Small intestine (tissue), 16 donors: ENCODE measurements at places on chromosomes 4 and X. TPM values are rescaled to one million over a fixed set of nuclear protein-coding genes. Genes with fewer than 3 reads are reported as not detected.
A peak's percentile ranks its signal among the peaks of the same experiment; 100 is the strongest.

The NOCT gene
- polyA plus RNA-seq = 2.3 TPM

The SCRG1 gene
- 0.43 TPM for polyA plus RNA-seq

The TIGD4 gene
- 0.37 TPM for polyA plus RNA-seq

The TLR2 gene
- 4.6 TPM for polyA plus RNA-seq

The SULT1B1 gene
- 77.2 TPM for polyA plus RNA-seq

- peak overlapping the region; percentile 94 for H3K27ac ChIP-seq
- no peaks in the 10 kb centered on the region for H3K36me3 ChIP-seq
- H3K4me1 ChIP-seq = no peaks in the 10 kb centered on the region
- no peaks in the 10 kb centered on the region for H3K27me3 ChIP-seq
- DNase-seq = peak; percentile 31
- H3K4me3 ChIP-seq = no peak overlapping the region
Observed at GRCh38 chr4:37430718-37431416, 186.3 kb downstream of the NWD2 start.

GRCh38 chr4:24650849-24651640 lies 66.7 kb upstream of the DHX15 start:
- no peak for DNase-seq
- no peak overlapping the region for H3K4me3 ChIP-seq
- H3K4me1 ChIP-seq = no peaks in the 10 kb centered on the region
- no peak overlapping the region for H3K27ac ChIP-seq

- H3K27ac ChIP-seq = no peak overlapping the region
- no peaks in the 10 kb centered on the region for H3K36me3 ChIP-seq
- no peaks in the 10 kb centered on the region for H3K4me1 ChIP-seq
- no peak overlapping the region for H3K4me3 ChIP-seq
- no peaks in the 10 kb centered on the region for H3K27me3 ChIP-seq
Observed at GRCh38 chrX:94831364-94831763, 1157.4 kb downstream of the FAM133A start.

DNA sequence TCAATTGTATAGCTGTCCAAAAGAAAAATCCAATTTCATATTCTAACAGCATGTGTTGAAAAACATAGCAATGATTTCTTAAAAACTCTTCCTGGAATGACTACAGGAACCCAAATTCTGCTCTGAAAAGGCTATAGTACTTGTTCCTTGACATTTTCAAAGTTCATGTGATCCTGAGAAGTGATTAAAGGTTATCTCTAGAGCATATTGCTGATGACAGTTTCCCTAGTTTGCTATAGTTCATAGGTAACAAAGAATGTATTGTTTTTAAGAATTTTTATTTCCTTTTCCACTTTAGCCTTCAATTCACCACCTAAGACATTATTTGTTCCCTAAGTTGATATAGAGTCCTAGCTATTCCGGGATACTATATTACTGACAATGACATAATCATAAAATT lies 1614.6 kb downstream of the PCDH7 start:
- H3K27ac ChIP-seq = no peak overlapping the region
- no peak overlapping the region for H3K4me3 ChIP-seq

DNA sequence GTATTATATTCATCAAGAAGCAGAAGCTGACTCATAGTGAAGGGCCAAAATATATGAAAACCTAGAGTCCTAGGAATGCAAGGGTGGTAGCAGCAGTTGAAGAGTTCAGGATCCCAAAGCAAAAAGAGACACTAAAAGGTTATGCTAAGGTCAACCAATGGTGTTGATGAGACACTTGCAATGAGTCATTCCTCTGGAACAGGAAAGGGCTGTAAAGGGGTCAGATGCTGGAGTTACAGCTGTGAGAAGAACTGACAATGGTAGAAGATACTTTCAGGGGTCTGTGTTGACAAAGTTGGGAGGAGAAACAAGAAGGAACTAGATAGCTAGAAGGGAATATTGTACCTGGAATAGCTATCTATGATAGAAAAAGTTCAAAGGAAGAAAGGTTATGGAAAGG lies 47.5 kb downstream of the ZGRF1 start:
- no peak overlapping the region for H3K4me3 ChIP-seq
- H3K27me3 ChIP-seq = no peaks in the 10 kb centered on the region
- DNase-seq = no peak
- no peaks in the 10 kb centered on the region for H3K36me3 ChIP-seq

DNA sequence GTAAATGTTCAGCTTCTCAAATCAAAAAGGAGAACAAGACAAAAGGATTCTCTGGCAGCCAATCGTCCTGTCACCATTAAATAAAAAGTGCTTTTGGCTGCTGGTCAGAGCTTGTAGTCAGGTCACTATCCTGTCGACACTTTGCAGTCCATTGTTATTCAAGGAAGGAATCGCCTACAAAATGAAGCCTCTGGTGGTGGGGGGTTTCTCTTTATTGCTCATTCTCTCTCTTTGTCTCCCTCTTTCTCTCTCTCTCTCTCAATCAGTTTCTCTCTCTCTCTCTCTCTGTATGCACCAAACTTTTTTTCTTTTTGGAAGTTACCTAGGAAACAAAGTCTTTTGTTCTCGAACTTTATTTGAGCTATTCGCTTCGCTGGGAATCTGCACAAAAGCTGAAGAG lies 17.6 kb upstream of the SCML1 start:
- H3K4me3 ChIP-seq = no peak overlapping the region
- H3K27me3 ChIP-seq = no peaks in the 10 kb centered on the region
- no peak for DNase-seq
- no peaks in the 10 kb centered on the region for H3K36me3 ChIP-seq
- H3K27ac ChIP-seq = no peak overlapping the region
- H3K4me1 ChIP-seq = no peaks in the 10 kb centered on the region

GRCh38 chr4:1544861-1545281 lies 138.6 kb upstream of the NKX1-1 start:
- no peaks in the 10 kb centered on the region for H3K36me3 ChIP-seq
- peaks cover 2% of the 10 kb centered on the region for H3K27me3 ChIP-seq
- H3K27ac ChIP-seq = no peak overlapping the region
- H3K4me3 ChIP-seq = no peak overlapping the region
- peak; percentile 63 for DNase-seq

- peaks cover 4% of the 10 kb centered on the region for H3K4me1 ChIP-seq
- H3K27me3 ChIP-seq = no peaks in the 10 kb centered on the region
- peak; percentile 60 for DNase-seq
- H3K36me3 ChIP-seq = no peaks in the 10 kb centered on the region
Observed at GRCh38 chr4:100894339-100894870, 376.6 kb upstream of the EMCN start.

GRCh38 chr4:186166852-186167512 lies 24.4 kb upstream of the CYP4V2 start:
- no peaks in the 10 kb centered on the region for H3K27me3 ChIP-seq
- no peak for DNase-seq
- no peaks in the 10 kb centered on the region for H3K4me1 ChIP-seq
- no peaks in the 10 kb centered on the region for H3K36me3 ChIP-seq

- peak; percentile 60 for DNase-seq
- H3K27ac ChIP-seq = no peak overlapping the region
- no peaks in the 10 kb centered on the region for H3K27me3 ChIP-seq
- H3K4me3 ChIP-seq = no peak overlapping the region
Observed at GRCh38 chrX:53481816-53482465, 47.8 kb upstream of the HSD17B10 start.

- no peaks in the 10 kb centered on the region for H3K27me3 ChIP-seq
- no peaks in the 10 kb centered on the region for H3K4me1 ChIP-seq
- no peak overlapping the region for H3K4me3 ChIP-seq
- H3K27ac ChIP-seq = no peak overlapping the region
Observed at GRCh38 chrX:5236096-5236495, 992.6 kb downstream of the NLGN4X start.

- no peaks in the 10 kb centered on the region for H3K4me1 ChIP-seq
- no peaks in the 10 kb centered on the region for H3K27me3 ChIP-seq
- no peaks in the 10 kb centered on the region for H3K36me3 ChIP-seq
Observed at GRCh38 chr4:165761963-165762362, 111.1 kb upstream of the TLL1 start.

DNA sequence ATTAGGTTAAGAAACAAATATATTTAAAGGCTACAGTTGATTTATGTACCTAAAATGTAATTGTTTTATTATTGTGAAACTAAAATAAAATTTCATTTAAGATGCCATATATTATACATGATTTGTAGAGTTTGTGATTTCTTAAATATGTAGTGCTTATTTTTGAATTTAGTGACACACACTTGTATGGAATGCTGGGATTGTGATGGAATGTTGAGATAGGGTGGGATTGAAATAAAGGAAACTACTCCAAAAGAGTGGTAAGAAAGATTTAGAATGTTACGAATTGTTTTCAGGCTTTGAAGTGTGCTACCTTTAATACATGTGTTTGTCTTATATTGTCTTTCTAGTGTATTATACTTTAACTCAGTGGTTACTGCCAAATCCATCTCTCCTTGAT lies 330.3 kb upstream of the PITX2 start:
- H3K27me3 ChIP-seq = no peaks in the 10 kb centered on the region
- no peak for DNase-seq
- H3K27ac ChIP-seq = no peak overlapping the region
- H3K4me3 ChIP-seq = no peak overlapping the region
- H3K36me3 ChIP-seq = no peaks in the 10 kb centered on the region

- H3K27ac ChIP-seq = no peak overlapping the region
- no peak overlapping the region for H3K4me3 ChIP-seq
- H3K4me1 ChIP-seq = no peaks in the 10 kb centered on the region
Observed at GRCh38 chr4:139214039-139214534, 37.1 kb upstream of the ELF2 start.

GRCh38 chr4:164081801-164082200 lies 587.3 kb downstream of the TMA16 start:
- no peaks in the 10 kb centered on the region for H3K27me3 ChIP-seq
- H3K4me3 ChIP-seq = no peak overlapping the region
- DNase-seq = no peak
- no peaks in the 10 kb centered on the region for H3K36me3 ChIP-seq
- H3K4me1 ChIP-seq = no peaks in the 10 kb centered on the region

DNA sequence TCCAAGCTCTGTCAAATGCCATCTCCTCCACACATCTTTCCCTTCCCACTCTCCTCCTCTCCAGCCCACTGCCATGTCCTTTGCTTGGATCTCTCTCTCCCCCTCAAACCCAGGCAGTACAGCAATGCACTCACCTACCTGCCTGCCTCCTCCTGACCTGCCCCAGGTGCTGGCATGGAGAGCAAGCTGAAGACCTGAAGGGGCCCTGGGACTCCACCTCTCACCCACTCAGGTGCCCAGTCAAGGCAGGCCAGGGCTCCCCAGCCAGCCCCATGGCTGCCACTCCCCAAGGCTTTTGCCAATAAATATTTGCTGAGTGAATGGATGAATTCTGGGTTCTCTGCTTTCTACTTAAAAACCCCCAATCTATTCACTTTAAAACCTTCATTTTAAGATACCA lies 12.6 kb upstream of the PHKA2 start:
- H3K4me1 ChIP-seq = no peaks in the 10 kb centered on the region
- DNase-seq = no peak
- no peak overlapping the region for H3K27ac ChIP-seq
- H3K36me3 ChIP-seq = no peaks in the 10 kb centered on the region
- no peaks in the 10 kb centered on the region for H3K27me3 ChIP-seq
- no peak overlapping the region for H3K4me3 ChIP-seq

DNA sequence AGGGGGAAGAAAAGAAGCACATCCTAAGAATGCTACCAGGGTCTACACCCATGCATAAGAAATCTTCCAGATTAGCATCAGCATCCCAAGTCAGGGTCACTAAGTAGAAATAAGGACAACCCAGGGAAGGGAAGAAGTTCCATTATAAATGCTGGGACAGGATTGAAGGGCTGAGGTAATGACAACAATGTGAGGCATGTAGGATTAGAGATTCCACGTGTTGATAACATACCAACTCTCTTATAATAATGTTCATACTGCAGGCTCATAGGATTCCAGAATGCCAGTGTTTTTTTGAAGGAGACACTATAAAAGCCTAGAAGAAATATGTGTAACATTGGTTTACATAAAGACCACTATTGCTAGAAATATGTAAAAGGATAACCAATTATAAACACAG lies 201.2 kb downstream of the MID1IP1 start:
- no peaks in the 10 kb centered on the region for H3K36me3 ChIP-seq
- no peak overlapping the region for H3K4me3 ChIP-seq
- no peak for DNase-seq
- no peak overlapping the region for H3K27ac ChIP-seq
- H3K27me3 ChIP-seq = no peaks in the 10 kb centered on the region
- H3K4me1 ChIP-seq = no peaks in the 10 kb centered on the region

DNA sequence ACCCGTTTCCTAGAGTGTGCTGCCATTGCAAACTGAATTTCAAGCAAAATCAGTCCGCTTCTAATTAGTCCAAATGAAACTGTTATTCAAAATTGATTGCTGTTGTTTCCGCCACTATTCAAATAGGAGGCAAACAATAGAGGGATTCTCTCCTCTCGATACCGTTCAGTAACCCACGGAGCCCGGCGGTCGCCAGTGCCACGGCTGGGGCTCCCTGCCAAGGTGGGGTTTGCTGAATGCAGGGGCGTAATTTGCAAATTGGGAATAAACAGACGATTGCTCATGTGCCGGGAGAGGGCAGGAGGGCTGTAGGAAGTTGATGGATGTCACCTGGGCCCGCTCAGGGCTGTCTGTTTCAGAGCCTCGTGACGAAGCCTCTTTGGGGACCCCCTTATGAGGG lies 8.8 kb downstream of the ADRA2C start:
- DNase-seq = no peak
- H3K4me3 ChIP-seq = no peak overlapping the region
- H3K27ac ChIP-seq = no peak overlapping the region
- no peaks in the 10 kb centered on the region for H3K4me1 ChIP-seq

- H3K4me1 ChIP-seq = no peaks in the 10 kb centered on the region
- H3K27ac ChIP-seq = no peak overlapping the region
- H3K36me3 ChIP-seq = peaks cover 3% of the 10 kb centered on the region
- DNase-seq = no peak
- H3K4me3 ChIP-seq = no peak overlapping the region
- no peaks in the 10 kb centered on the region for H3K27me3 ChIP-seq
Observed at GRCh38 chr4:76108467-76109181, 34.1 kb downstream of the ART3 start.

DNA sequence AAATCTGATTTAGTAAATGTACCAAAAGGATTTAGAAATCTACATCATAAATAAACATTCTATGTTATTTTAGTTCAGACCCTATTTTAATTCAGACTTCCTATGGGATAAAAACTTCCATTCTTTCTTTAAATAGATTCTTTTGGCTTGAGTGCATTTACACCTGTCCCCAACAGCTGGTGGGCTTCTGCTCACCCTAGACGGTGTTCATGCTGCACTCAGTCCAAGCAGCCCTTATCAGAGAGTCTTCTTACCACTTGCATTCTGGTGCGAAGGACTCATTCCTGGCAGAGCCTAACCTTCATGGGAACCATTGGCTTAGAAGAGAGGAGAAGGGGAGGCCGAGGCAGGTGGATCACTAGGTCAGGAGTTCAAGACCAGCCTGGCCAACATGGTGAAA lies 57.3 kb downstream of the NPNT start:
- no peaks in the 10 kb centered on the region for H3K36me3 ChIP-seq
- H3K4me1 ChIP-seq = no peaks in the 10 kb centered on the region
- no peak overlapping the region for H3K4me3 ChIP-seq
- DNase-seq = no peak

DNA sequence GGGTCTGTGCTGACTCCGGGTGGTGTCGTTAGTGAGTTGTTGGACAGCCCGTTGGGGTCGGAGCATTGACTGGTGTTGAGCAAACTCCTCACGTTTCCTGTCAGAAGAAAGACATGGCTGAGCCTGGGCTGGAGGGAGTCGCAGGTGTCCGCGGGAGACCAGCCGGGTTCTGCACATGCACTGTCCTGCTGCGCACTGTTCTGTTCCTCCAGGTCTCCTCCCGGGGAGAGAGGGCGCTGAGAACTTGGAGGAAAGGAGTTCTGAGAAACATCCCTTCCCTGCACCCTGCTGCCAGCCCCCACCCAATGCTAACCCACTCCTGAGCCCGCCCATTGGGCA lies 1.1 kb downstream of the ZNF141 start:
- no peak overlapping the region for H3K27ac ChIP-seq
- H3K36me3 ChIP-seq = peaks cover 3% of the 10 kb centered on the region
- H3K4me3 ChIP-seq = peak overlapping the region; percentile 71
- no peak for DNase-seq
- H3K4me1 ChIP-seq = no peaks in the 10 kb centered on the region
- no peaks in the 10 kb centered on the region for H3K27me3 ChIP-seq
